ENCODE measurements at places on chromosomes 2 and 18.
A peak's percentile ranks its signal among the peaks of the same experiment; 100 is the strongest.

- no peak for DNase-seq
Measured at GRCh38 chr2:135532581-135532980, 1.3 kb downstream of the R3HDM1 start.

GRCh38 chr2:207334624-207335371 lies 169.1 kb upstream of the KLF7 start:
- peak; percentile 97 for DNase-seq

GRCh38 chr2:42876326-42876751 lies 84.0 kb upstream of the HAAO start:
- no peak for DNase-seq

DNA sequence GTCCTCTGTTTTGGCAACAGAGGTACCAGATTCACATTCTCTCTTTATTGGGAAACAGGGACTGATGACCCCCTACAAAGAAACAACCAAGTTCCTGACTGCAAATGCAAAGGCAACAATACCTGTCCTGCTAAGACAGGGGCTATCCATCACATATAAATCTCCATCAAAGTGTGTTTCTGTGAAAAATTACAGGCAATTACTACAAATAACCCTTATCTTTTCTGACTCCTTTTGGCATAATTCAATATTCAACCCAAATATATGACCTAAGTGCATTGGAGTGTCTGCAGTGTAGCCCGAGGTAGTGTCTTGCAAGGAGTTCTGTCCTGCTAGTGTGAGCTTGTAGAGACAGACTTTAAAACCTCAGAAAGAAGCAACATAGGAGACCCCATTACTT lies 35.4 kb downstream of the KCNG3 start:
- DNase-seq: no peak

GRCh38 chr2:25176138-25176537 lies 7.8 kb upstream of the POMC start:
- no peak for DNase-seq

DNA sequence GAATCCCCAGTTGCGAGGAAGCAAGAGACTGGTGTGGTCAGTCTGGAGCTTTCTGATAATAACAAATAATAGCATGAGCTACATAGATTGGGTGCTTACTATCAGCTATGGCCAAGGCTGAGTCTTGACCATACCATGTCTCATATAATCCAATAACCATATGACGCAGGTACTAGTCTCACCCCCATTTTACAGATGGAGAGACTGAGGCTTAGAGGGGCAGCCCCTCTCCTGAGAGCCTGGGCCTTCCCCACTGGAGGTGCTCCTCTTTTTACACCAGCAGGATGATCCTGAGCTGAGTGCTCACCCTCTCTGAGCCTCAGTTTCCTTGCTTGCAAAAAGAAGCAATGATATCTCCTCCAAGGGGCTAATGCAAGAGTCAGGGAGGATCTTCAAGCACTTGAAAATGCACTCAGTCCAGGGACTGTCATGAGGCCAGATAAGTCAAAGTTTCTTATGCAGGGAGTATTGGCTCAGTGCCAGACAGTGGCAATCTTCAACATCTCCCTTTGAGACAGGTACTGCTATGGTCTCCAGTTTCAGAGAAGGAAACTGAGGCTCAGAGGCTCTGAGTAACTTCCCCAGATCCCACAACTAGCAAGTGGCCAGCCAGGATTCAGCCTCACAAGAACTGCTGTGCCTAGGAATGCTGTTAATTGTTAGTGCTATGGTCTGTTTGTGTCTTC lies 149.7 kb downstream of the TFCP2L1 start:
- DNase-seq: no peak

- peak; percentile 10 for DNase-seq
Measured at GRCh38 chr2:200905618-200906296, 16.6 kb downstream of the NIF3L1 start.

DNA sequence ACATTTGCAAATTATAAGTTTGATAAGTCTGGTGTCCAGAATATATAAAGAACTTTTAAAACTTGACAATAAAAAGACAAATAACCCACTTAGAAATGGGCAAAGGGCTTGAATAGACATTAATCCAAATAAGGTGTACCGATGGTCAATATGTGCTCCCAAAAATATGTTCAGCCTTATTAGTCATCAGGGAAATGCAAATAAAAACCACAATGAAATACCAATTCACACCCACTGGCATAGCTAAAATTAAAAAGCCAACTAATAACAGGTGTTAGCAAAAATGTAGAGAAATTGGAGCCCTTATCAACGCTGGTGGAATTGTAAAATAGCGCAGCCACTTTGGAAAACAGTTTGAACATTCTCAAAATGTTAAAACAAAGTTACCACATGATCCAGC lies 79.0 kb upstream of the SCG2 start:
- DNase-seq: no peak

DNA sequence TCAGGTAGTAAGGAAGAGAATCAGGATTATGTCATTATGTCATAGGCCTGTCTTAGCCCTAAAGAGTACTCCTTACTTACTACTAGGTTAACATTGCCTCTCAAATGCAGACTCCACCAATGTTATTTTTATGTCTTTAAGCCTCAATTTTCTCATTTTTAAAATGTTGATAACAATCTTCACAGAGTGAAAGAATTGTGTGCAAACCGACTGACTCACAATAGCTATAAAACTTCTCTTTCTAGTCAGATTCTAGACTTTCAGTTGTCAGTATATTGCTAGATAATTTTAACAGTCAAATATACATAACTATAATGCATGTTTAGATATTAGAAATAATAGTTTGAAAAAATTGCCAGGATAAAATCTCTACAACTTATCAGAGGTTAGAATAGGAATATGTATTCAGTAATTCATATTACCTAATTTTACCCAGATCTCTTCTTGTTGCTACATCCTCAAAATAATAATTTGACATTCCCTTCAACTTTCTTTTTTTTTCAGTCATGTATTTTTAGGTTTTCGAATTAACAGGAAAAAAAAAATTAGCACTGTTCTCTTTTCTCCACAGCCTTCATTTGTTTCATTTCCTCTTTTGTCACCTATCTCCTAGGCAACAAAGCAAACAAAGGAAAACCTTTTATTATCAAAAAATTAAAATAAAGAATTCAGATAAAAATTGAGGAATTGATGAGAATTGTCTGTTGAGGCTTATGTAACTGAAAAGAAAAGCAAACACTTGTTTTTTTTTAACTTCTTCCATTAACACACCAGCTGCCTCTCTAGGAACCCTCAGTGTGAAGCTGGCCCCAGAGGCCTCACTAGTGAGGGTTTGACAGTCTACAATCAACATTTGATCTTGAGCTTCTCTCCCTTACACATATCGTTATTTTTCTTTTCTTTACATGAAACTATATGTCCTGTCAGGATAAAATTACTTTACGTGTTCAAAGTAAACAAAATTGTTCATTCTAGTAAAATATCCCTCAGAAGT lies 279.0 kb downstream of the CALCRL start:
- no peak for DNase-seq

DNA sequence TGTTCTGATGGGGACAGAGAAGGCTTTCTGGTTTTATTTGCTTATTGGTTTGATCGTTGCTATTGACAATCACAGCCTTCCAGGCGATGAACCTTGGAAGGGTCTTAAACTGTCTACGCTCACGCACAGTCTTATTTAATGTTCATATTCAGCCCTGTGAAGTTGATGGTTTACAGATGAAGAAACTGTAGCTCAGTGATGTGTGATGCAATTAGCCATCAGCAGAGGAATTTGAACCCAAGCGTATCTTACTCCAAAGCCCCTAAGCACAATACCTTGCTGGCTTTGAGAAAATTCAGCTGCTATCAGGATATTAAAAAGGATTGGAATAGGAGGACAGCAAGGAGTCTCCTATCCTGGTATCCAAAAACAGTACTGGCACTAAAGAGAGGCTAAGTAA lies 98.3 kb upstream of the STPG4 start:
- DNase-seq: no peak

GRCh38 chr2:127086990-127087790 lies 19.8 kb downstream of the BIN1 start:
- DNase-seq: peak; percentile 47

- no peak for DNase-seq
Measured at GRCh38 chr2:170017860-170018532, 160.0 kb upstream of the MYO3B start.

DNA sequence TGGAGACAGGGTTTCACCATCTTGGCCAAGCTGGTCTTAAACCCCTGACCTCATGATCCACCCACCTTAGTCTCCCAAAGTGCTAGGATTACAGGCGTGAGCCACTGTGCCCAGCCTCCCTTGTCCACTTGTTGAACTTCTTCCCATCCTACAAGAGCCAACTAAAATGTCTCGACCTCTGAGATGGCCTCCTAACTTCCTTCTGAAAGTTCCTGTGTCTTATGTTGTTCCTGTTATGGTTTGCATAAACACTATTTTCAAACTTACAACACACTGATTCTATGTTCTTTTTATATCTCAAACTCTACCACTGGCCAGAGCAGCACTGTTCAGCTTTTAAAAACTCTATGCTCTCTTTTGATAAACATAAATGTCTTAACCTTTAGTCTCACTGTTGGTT lies 63.3 kb upstream of the UGP2 start:
- no peak for DNase-seq

DNA sequence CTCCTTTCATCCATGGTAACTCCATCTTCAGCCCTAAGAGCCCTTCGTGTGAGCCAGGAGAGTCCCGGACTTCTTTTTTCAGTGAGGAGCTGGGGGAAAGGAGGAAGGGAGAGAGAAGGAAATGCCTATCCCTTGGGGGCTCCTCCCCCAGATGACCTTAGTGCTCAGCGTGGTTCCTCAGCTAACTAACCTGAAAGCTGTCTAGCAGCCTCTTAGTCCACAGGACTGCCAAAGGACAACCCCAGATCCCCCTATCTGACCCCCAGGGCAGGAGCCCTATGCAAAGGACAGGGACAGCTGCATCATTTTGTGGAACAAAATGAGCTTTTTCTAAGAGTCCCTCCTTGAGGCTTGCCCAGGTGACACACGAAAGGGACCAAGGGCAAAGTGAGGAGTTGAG lies 7.9 kb downstream of the SPR start:
- DNase-seq: no peak

GRCh38 chr2:121501031-121501430 lies 29.6 kb upstream of the RNU4ATAC start:
- no peak for DNase-seq

DNA sequence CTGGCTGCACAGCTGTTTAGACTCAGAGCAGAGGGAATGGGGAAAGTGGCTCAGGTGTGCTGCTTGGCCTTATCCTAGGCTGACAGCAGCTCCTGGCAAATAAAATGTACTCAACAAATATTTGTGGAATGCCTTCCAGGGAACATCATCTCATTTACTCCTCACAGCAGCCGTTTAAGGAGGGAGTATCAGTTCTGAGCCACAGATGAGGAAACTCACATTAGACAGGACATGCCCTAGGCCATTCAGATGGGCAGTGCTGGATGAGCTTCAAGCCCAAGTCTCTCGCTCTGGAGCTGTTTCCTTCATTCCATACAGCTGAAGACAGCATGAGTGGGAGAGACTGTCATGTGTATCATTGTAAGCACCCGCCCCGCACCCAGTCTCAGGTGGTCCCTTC lies 129.6 kb upstream of the CNGA3 start:
- no peak for DNase-seq

DNA sequence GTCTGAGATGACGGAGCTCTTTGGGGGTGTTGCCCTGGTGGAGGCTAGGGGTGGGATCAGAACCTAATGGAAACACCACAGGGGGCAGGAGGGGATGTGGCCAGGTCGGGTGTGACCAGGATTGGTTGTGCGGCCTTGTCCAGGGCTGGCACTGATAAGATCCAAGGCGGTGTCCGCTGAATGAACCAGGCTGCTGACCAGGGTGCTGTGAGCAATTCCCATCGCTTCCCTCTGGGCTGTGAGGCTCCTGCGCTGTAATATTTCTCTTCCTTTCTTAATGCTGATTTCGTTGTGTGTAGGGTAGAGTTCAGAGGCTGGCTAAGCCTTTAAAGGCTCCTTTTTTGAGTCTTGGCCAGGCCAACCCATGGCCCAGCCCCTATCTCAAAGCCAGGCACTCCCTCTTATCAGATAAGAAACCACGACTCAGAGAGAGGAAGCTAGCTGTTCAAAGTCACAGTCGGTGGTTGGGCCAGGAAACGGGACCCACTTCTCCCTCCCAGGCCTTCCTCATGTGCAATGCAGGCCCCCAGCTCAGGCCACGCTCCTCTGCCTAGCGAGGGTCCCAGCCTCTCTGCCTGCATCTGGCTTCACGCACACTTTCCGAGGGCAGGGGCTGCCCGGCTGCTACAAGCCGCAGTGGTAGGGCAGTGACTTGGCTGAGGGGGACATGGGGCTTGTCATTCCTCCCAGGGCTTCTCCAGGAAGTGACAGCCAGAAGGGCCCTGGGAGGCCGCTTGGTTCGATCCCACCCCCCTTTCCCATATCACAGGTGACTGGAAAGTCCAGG lies 26.0 kb upstream of the FOSL2 start:
- DNase-seq: no peak

DNA sequence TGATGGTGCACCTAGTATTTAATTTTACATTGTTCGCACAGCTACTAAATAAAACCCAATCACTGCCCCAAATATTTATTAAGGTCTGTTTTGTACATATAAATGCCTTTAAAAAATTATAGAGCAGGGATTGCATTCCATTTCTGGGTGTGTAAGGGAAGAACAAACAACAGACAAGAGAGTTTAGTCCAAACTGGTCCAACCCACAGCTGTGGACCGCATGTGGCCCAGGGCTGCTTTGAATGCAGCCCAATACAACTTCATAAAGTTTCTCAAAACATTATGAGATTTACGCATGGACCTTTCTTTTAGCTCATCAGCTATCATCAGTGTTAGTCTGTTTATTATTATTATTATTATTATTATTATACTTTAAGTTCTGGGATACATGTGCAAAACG lies 114.8 kb upstream of the LRATD1 start:
- no peak for DNase-seq

DNA sequence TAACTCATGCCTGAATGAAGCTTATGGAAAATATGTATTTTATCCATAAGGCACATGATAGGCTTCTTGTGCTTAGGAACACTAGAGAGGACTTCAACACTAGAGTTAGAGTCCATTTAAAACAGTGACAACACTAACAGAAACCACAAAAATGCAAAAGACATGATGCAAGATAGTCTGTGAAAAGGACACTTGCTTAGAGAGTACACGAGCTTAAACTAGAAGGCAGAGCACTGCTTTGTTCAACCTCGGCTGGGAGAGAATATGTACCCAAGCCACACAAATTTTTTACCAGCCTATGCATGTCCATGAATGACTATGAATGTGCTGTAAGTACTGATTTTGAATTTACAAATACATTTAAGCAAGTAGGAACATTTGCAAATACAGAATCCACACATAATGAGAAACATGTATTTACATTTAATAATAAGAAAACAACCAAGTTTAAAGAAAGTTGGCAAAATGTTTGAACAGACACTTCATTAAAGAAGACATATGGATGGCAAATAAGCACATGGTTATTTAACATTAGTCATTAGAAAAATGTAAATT lies 130.6 kb downstream of the SPOPL start:
- DNase-seq: no peak

Measured in fibroblast of skin of left biceps (primary cell).